ENCODE measurements at places on chromosomes 1 and 21.

DNA sequence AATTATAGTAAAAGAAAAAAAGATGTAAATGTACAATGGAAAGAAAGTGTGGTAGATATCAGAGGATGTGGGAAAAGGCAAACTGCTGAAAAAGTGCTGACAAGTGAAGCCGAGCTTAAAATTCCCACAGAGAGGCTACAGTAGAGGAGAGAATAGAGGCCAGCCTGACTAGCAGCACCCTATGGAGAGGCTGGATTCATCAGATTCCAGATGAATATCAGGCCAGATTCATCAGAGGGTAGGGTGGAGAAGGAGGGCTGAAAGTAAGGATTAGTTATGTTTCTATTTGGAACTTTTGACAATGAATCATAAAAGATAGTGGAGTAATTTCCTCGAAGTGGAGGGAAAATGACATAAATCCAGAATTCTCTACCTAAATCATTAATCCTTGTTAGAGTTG is 60.4 kb upstream of the NEK7 start:
- no peak for DNase-seq

DNA sequence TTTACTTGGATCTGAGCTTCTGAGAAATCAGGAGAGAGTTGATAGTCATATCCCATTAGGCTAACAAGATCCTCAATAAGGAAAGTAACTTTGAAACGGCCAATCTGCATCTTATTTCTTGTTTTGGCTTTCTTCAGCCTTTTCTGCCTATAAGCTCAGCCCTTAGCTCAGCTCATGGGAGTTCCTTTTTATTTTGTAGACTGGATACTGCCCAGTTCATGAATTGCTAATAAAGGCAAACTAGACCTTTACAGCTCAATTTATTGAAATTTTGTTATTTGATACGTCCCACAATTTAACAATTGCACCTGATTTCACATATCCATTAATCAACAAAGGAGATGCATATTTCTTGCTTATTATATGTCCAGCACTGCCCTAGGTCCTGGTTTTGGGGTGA is 22.7 kb downstream of the NENF start:
- DNase-seq = no peak

DNA sequence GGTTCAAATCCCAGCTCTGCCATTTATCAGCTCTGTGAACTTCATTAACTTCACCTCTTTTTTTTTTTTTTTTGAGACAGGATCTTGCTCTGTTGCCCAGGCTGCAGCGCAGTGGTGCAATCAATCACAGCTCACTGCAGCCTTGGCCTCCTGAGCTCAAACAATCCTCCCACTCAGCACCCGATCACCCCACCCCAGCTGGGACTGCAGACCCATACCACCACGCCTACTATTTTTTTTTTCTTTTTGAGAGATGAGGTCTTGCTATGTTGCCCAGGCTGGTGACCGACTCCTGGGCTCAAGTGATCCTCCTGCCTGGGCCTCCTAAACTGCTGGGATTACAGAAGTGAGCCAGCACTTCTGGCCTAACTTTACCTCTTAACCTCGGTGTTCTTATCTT is 2.2 kb upstream of the TRIT1 start:
- DNase-seq = no peak

GRCh38 chr1:53617382-53617781 is 121.6 kb downstream of the GLIS1 start:
- no peak for DNase-seq
